ENCODE measurements at places on chromosomes 6 and 20. TPM values are rescaled to one million over a fixed set of nuclear protein-coding genes. Genes with fewer than 3 reads are reported as not detected.

TRIM40 gene
- not detected for total RNA-seq

MAP1LC3A gene
- 21.1 TPM for total RNA-seq

CALHM4 gene
- not detected for total RNA-seq

GTSF1L gene
- total RNA-seq = not detected

HLA-DQB2 gene
- not detected for total RNA-seq

GNAS-AS1 gene
- 1.2 TPM for total RNA-seq

C6orf141 gene
- total RNA-seq = 3.0 TPM

ZNF311 gene
- total RNA-seq = 1.9 TPM

COL11A2 gene
- 0.14 TPM for total RNA-seq

SLC16A10 gene
- not detected for total RNA-seq

SLPI gene
- 2.6 TPM for total RNA-seq

IPCEF1 gene
- 0.43 TPM for total RNA-seq

MLN gene
- not detected for total RNA-seq

COL9A3 gene
- 0.57 TPM for total RNA-seq

COL19A1 gene
- total RNA-seq = 0.28 TPM

LTB gene
- total RNA-seq = not detected

CCDC170 gene
- total RNA-seq = 2.6 TPM

ENPP1 gene
- 4.7 TPM for total RNA-seq

ENPP3 gene
- 0.37 TPM for total RNA-seq

ESF1 gene
- total RNA-seq = 10.2 TPM

SLC22A2 gene
- not detected for total RNA-seq

MMUT gene
- total RNA-seq = 16.1 TPM

GJA10 gene
- total RNA-seq = not detected

FOXC1 gene
- total RNA-seq = 0.28 TPM

HCRTR2 gene
- total RNA-seq = not detected

FNDC1 gene
- 0.14 TPM for total RNA-seq

ALDH8A1 gene
- 0.46 TPM for total RNA-seq

SPDEF gene
- total RNA-seq = under 0.01 TPM

SNX9 gene
- total RNA-seq = 98.8 TPM

TREML2 gene
- not detected for total RNA-seq

SUMO4 gene
- 1.3 TPM for total RNA-seq

VGLL2 gene
- total RNA-seq = not detected

TPD52L2 gene
- 112 TPM for total RNA-seq

RBPJL gene
- total RNA-seq = not detected

CST2 gene
- total RNA-seq = 0.71 TPM

RING1 gene
- 38.6 TPM for total RNA-seq

LINC00237 gene
- total RNA-seq = not detected

ECT2L gene
- not detected for total RNA-seq

TSBP1 gene
- total RNA-seq = not detected

SAMD3 gene
- 11.8 TPM for total RNA-seq

MRPS18B gene
- total RNA-seq = 36.4 TPM

MUC22 gene
- not detected for total RNA-seq

ZNF391 gene
- 0.92 TPM for total RNA-seq

SNX14 gene
- total RNA-seq = 120 TPM

HAO1 gene
- total RNA-seq = not detected

TNXB gene
- 144 TPM for total RNA-seq

NRN1 gene
- not detected for total RNA-seq

ELOVL5 gene
- 98.6 TPM for total RNA-seq

IMPG1 gene
- not detected for total RNA-seq

EYS gene
- total RNA-seq = 0.28 TPM

CD24 gene
- 0.57 TPM for total RNA-seq

MCHR2 gene
- total RNA-seq = not detected
